ENCODE measurements at places on chromosomes 6 and 20. TPM values are rescaled to one million over a fixed set of nuclear protein-coding genes. Genes with fewer than 3 reads are reported as not detected.

Gene CCDC170
- 0.11 TPM for total RNA-seq

Gene NMBR
- not detected for total RNA-seq

- DNase-seq: no peak
Measured at GRCh38 chr20:62691487-62691886, 17.1 kb upstream of the NTSR1 start.

DNA sequence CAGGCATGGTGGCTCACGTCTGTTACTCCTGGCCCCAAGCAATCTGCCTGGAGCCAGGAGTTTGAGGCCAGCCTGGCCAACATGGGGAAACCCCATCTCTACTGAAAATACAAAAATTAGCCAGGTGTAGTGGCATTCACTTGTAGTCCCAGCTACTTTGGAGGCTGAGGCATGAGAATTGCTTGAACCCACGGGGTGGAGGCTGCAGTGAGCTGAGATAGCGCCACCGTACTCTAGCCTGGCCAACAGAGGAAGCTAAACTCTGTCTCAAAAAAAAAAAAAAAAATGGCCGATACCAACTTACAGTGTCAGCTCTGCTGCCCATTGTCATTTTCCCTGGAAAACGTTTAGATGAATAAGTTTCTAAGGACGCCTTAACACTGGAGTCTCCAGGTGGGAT, 489.9 kb downstream of the TFAP2A start:
- DNase-seq: no peak

Gene WFDC2
- 16.5 TPM for total RNA-seq

DNA sequence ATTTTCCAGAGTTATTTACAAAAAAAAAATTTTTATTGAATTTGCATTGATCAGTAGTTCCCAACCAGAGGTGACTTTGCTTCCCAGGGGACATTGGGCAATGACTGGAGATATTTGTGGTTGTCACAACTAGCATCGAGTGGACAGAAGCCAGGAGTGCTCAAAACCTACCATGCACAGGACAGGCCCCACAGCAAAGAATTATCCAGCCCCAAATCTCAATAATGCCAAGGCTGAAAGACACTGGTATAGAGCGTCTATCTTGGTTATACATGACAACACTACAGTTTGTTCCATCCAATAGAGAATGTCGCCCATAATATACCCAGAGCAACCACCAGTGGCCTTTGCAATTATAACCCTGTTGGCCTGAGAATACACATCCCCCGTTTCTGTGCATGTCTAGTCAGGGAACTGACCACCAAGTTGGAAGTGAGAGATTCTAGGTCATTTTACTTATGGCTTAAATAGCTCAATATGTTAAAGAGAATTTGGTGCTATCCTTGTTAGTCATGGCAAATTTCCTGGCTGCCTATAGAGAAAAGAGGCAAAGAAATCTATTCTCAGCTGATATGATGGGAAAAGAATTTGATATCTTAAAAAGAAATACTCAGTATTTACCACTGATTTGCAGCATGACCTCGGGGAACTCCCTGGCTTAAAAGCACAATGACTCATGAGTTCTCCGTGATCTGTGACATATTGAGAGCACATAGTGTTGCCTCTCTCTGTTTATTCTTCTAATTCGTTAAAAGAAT, 76.0 kb upstream of the ADTRP start:
- no peak for DNase-seq

- DNase-seq: no peak
Measured at GRCh38 chr20:51533291-51534172, 9.0 kb downstream of the NFATC2 start.

DNA sequence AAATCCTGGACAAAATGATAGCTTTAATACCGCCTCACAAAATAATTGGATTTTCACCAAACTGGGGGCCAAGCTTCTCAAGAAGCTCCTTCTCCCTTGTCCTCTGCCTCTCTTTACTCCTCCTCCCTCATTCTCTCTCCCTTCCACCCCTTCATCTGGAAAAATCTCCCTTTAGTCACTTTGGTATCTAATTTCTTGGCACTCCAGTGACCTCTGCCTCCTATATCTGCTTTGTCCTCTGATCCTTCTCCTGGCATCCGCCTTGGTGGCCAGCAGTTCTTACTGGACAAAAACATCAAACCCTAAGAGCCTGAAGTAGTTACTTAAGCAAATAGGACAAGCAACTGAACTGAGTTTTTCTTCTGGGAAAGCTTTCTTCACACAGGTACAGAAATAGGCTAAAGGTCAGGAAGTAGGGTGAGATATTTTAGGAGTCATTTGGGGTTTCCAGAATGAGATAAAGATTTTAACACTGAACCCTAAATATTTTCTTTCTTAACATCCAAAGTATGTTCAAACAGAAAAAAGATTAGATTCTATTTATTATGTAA, 220.7 kb downstream of the ARHGAP18 start:
- DNase-seq: no peak

DNA sequence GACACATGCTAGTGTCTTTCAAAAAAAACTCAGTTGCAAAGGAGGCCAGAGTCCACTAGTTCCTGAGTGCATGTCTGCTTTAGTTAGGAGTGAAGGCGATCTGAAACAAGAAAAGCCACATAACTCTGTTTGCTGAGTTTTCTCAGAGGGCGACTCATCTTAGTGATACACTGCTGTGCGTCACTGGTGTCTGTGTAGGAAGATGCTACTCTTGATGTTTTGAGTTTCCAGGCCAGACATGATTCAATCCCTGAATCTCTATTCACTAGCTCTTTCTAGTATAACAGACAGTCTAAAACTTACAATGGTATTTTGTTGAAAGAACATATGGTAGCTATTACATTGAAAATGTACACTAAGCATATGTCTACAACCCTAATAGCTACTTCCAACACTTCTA, 60.9 kb downstream of the GFRAL start:
- DNase-seq: no peak

- DNase-seq: no peak
Measured at GRCh38 chr6:20211941-20212391, 303 bp downstream of the MBOAT1 start.

GRCh38 chr20:43727980-43728590, 1.3 kb upstream of the GTSF1L start:
- no peak for DNase-seq

- no peak for DNase-seq
Measured at GRCh38 chr6:130796313-130796905, 30.8 kb upstream of the SMLR1 start.

Gene SYNJ2
- total RNA-seq: 10.7 TPM

GRCh38 chr6:45657226-45657625, 279.5 kb upstream of the SUPT3H start:
- no peak for DNase-seq

DNA sequence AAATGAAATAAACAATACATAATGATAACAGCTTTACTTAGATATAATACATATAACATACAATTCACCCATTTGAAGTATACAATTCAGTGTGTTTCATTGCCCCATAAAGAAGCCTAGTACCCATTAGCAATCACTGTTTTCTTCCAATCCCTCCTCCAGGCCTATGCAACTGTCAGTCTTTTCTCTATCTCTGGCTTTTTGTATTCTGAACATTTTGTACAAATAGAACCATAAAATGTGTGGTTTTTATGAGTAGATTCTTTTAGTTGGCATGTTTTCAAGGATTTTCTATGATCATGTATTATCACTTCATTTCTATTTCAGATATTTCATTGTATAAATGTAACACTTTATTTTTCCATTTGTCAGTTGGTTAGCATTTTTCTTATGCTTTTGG, 54.6 kb upstream of the MYO6 start:
- no peak for DNase-seq

DNA sequence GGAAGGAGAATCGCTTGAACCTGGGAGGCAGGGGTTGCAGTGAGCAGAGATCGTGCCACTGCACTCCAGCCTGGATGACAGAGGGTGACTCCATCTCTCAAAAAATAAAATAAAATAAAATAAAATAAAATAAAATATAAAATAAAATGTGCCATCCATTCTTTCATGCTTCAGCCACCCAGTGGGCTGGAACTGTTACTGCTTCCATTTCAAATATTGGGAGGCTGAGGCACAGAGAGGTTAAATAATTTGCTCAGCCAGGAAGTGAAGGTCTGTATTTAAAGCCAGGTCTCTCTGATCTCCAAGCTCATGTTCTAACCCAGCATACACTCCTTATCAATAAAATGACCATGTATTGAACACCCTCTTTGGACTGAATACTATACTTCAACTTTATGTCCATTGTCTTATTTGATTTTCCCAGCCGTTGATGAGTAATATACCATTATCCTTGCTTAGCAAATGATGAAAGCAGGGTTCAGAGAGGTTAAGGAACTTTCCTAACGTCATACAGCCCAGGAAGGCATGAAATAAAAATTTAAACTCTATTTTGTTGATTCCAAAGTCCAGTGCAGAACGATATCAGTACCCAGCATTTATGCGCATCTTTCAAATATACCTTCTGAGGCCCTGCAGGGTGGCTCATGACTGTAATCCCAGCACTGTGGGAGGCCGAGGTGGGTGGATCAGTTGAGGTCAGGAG, 25.8 kb upstream of the SLC9A8 start:
- DNase-seq: no peak

GRCh38 chr6:102417368-102417998, 1024.0 kb downstream of the GRIK2 start:
- DNase-seq: no peak
